ENCODE measurements at places on chromosomes 12 and 14.

- no peak for DNase-seq
Measured at GRCh38 chr14:101763941-101764709, 2.6 kb downstream of the PPP2R5C start.

GRCh38 chr12:25960143-25960542 is 1.7 kb downstream of the RASSF8 start:
- DNase-seq, result no peak

- no peak for DNase-seq
Measured at GRCh38 chr14:54848910-54849309, 53.7 kb downstream of the GCH1 start.

DNA sequence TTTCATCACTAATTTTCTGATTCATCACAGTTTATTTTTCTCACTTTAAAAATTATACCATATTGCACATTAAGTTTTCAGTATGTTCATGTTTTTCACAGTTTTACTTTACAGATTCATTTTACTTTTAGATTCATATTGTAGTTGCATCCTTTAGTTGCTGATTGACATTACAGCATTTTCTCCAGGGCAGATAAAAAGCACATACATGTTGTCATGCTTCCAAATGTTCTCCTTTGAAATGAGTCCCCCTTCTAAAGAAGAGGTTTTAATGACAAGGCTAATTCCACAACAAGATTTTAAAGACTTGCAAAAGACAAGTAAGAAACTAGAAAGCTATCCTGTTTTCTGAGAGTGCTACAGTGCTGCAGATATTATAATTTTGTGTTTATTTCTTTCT is 72.1 kb upstream of the RASSF8 start:
- no peak for DNase-seq

DNA sequence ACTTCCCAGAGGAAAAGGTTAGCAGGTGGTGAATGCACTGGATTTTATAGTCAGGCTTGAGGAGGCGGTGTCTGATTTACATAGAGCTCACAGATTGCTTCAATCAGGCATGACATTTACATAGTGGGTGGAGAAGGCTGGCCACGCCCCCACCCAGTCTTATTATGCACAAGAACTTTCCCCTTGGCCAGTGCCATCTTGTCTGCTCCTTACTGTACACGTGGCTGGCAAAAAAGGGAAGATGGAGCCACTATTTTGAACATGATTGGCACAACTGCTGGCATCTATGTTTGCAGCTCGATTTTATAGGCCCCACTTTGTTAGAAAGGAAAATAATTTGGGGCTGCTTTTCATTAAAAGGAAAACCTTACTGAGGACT is 10.9 kb upstream of the LGMN start:
- no peak for DNase-seq

Measured in stimulated activated CD4-positive, alpha-beta T cell treated with anti-CD3 and anti-CD28 coated beads, Interleukin-1b, Interleukin-23, amount 100 ng/mL, for 24 hours (primary cell).